ENCODE measurements at places on chromosomes 12 and 14.

DNA sequence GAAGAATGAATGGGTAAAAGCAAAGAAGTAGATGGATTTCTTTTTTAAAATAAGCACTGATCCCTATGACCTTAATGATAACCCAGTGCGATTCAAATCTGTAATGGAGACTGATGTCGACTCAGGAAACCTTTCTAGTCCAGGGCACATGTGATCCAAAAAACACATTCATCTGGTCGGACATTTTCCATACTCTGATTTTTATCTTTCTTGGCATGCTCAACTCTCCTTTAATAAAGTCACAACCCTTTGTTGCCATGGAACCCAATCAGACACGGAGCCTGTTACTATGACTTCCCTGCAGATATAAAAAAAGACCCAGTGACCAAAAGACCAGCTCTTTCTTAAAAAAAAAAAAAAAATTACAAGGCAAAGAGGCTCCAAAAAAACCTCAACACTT is 27.9 kb downstream of the TMCC3 start:
- no peak for DNase-seq

- DNase-seq: no peak
These were observed at the start of gene ADGRD1 for GRCh38 chr12:130953771-130954543. Gene ADGRD1, plus strand, starts transcription at chr12:130953907. Its CDS starts 559 bp downstream, at chr12:130954466.

DNA sequence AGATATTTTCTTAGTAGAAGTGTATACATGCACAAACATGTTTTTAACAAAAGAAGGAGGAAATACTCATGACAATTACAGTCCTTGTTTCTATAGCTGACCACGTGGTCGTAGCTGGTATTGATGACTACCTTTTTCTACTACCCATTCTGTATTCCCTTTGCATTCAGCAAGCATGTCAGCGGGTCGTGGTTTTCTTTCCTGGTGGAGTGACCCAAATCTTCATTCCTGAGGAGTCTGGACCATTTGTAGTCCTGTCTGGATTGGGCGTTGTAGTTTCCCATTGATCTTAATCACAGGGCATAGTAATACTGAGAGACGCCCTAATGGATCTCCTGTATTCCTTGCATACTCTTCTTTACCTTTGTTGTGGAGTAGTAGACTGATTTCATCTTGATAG is 472.1 kb upstream of the RGS6 start:
- no peak for DNase-seq

DNA sequence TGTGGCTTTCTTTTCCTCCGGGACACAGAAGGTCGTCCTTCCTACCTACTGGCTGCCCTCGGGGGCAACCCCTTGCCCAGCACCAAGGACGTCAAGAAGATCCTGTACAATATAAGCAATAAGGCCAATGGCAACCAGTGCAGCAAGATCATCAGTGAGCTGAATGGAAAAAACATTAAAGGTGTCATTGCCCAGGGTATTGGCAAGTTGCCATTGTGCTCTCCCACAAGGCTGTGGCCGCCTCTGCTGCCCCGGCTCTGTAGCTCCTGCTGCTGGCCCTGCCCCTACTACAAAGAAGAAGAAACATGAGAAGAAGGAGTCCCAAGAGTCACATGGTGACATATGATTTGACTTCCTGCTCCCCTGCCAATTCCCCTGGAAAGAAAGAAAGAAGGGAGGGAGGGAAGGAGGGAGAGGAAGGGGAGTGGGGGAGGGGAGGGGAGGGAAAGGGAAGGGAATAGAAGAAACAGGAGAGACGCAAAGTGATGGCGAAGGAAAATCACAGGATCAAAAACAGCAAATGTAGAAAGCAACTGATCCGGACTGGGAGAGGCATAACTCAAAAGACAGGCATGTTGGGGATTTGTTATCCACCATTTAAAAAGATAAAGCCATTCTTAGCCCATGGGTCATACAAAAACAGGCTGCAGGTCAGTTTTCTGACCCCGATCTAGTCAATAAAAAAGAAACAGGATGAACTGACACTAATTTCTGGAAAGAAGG is 61.3 kb upstream of the RESF1 start:
- peak; percentile 12 for DNase-seq

DNA sequence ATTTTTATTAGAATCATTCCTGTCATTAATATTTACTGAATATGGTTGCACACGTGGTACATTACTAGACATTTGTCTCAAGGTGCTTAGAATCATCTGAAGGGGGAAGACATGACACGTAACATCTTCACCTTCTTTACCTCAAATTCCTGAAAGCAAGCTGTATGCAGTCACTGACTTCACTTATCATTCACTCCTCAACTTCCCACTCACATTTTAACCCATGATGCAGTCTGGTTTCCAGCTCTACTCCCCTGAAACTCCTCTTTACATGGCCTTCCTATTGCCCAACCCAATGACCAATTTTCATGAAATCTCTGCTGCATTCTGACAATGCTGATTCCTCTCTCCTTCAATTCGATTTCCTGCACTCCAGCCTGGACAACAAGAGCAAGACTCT is 5.8 kb upstream of the PSMC6 start:
- DNase-seq: no peak

DNA sequence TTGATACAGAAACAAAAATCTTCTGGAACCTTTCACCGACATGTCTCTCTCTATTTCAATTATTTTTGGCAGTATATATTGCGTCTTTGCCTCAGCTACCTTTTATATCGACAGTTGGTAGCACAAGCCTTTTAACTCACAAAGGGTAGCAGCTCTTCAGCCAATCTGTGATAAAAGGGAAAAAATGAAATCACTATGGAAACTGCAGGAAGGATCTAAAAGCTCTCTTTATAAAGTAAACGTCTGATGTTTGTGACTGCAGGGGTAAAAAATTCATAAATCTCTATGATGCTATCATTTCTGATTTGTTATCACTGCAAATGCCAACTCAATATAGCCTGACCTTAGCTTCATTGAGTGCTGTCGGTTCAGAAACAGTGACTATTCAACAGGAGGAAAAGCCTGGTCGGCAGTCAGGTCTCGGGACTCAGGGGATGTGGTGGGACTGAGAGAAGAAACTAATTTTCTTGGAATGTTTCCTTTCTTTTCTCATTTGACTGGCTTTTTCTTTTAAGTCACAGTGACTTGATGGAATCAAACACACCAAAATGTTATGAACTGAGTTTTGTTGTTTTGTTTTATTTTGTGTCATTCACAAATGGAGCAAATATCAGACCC is 5.9 kb upstream of the RMST start:
- DNase-seq: no peak

DNA sequence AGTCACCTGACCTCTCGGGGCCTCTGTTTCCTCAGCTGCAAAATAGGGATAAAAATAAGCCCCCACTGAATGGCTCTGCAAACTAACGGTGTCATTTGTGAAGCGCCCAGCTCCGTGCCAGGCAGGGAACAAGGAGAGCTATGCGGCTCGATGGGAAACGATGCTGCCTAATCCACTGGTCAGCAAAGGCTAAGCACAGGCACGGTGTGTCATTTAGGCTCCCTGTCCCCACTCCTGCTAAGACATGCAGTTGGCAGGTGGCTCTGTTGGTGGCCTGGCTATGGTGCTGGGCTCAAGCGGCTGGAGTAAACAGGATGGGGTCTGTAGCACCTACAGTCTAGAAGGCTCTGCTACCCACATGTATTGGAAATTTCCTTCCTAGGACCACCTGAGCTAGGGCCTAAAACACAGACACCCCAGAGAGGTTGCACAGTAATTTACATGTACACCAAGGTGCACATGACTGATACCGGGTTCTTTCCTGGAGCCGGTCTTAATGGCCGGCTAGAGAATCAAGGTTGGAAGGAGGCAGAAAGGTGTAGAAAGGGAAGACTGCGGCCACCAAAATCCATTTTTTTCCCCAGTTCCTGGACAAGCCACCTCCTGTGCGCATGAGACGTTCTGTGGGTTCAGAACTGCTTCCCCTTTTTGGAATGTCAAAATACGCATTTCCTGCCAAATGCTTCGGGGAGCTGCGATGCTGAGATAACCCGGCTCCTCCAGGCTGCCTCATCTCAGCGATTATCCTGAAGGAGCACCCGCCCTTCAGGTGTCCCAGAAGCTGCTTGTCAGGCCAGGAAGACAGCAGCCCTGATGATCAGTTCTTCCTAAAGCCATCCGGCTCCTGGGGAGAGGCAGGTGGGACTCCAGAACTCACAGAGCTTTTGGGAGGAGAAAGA is 1.0 kb downstream of the CACNA2D4 start:
- DNase-seq: no peak

DNA sequence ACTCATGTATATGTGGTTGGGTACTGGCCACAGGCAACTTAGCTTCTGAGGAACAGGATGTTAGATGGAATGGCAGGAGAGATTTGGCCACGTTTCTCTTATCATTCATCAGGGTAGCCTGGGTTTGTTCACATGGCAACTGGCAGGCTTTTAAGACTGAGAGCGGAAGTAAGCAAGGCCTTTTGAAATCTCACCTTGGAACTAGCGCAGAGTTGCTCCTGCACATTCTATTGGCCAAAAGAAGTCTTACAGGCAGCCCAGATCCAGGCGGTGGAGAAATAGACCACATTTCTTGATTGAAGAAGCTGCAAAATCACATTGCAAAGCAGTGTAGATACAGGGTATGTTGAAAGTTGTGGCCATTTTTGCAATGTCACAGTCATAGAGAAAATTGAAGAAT is 3.7 kb downstream of the CLEC4A start:
- no peak for DNase-seq

DNA sequence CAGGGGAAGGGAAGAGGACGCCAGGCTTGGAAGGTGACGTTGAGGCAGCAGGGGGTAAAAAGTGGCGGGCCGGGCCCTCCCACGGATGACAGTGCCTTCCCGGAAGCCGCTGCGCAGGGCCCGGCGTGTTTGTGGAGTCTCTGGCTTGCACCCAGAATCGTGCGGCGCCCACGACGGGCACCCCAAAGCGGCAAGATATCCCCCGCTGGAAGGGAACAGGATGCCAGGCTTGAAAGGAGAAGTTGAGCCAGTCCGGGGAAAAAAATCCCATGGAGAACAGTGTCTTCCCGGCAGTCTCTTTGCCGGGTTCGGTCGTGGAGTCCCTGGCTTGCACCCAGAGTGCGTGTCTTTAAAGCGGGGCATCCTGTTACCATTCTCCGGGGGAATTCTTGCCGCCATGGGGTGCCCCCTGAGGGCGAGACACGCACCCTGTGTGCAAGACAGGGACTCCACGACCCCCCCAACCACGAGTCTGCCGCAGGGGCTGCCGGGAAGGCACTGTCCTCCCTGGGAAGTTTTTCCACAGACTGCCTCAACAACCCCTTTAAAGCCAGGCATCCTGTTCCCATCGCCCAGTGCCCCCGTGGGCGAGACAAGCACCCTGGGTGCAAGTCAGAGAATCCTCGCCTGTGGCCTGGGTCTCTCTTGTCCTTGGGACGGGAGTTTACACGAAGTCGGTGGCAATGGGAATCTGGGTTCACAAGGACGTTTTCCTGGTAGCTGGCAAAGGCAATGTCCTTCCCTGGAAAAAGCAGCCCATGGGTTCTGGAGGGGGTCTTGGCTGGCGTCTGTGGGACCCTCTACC is 156.1 kb upstream of the ALG10B start:
- DNase-seq: no peak

DNA sequence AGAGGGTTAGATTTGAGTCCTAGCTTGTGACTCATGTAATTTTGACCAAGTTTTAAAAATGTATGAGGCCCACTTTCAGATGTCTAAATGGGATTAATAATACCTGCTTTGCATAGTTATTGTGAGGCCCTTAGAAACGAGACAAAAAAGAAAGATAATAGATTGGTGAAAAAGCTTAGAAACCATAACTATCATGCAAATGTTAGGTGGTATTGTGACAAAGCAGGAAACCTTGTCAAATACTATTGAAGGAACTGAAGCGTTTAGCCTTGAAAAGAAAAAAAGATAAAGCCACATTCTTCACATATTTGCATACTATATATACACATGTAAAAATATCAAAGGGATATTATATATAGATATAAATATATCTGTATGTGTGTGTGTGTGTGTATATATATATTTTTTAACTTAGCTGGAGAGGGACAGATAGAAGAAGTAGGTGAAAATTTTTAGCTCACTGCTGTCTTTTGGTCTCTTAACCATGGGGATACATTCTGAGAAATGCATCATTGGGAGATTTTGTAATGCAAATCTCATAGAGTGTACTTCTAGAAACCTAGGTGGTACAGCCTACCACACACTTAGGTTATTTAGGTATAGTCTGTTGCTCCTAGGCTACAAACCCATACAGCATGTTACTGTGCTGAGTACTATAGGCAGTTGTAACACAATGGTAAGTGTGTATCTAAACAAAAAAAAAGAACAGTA is 270.3 kb downstream of the CCDC91 start:
- no peak for DNase-seq

GRCh38 chr12:11615481-11615880 is 34.0 kb upstream of the ETV6 start:
- no peak for DNase-seq

- DNase-seq: no peak
These were observed 38.8 kb downstream of the CCNK start for GRCh38 chr14:99519931-99520421.

- DNase-seq: no peak
These were observed 247.9 kb downstream of the NELL2 start for GRCh38 chr12:44628180-44628579.

GRCh38 chr12:117714203-117714602 is 254.6 kb downstream of the KSR2 start:
- DNase-seq: no peak

DNA sequence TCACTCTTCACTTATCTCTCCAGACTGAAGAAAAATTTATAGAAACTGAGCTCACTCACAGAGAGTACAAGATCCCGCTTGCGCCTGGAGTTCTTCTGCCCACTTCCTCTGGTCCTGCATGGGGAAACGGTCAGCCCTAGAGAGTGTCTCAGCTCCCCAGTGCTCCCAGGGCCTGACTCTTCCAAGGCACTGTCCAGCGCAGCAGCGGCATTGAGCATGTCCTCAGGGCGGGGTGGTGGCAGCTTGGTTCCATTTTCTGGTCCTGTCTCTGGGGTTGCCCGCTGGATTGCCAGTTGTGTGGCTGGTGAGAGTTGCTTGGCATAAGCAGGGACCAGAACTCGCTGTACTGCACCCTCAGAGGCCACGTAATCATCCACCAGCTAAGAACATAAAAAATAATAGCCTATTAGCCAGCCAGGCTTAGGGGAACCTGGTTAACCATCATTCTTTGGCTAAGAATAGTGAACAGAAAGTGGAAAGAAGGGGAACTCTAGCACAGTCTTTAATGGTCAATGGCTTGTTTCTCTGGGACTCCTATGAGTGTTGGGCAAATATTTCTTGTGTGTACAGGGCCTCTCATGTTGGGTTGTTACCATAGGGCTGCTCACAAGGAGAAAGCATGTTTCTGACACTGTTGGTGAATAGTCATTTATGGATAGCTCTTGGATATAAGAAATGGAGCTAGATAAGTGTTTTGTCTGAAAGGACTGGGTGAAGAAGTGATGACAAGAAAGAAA is 13.7 kb upstream of the AJUBA start:
- no peak for DNase-seq

DNA sequence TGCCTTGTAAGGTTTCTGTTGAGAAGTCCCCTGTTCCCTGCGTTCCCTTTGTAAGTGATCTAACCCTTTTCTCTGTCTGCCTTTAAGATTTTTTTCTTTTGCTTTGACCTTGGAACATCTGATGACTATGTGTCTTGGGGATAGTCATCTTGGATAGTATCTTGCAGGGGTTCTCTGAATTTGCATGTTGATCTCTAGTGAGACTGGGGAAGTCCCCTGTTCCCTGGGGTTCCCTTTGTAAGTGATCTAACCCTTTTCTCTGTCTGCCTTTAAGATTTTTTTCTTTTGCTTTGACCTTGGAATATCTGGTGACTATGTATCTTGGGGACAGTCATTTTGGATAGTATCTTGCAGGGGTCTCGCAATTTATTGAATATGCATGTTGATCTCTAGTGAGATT is 38.2 kb upstream of the TMX1 start:
- no peak for DNase-seq

Data from head of caudate nucleus (tissue), 42 donors.